Stimulated activated CD4-positive, alpha-beta T cell treated with anti-CD3 and anti-CD28 coated beads, Interleukin-4, amount 100 ng/mL, for 24 hours (primary cell): ENCODE measurements at places on chromosomes 6 and 20.
A peak's percentile ranks its signal among the peaks of the same experiment; 100 is the strongest.

- no peak for DNase-seq
Measured at GRCh38 chr6:63403725-63404124, 83.9 kb upstream of the LGSN start.

DNA sequence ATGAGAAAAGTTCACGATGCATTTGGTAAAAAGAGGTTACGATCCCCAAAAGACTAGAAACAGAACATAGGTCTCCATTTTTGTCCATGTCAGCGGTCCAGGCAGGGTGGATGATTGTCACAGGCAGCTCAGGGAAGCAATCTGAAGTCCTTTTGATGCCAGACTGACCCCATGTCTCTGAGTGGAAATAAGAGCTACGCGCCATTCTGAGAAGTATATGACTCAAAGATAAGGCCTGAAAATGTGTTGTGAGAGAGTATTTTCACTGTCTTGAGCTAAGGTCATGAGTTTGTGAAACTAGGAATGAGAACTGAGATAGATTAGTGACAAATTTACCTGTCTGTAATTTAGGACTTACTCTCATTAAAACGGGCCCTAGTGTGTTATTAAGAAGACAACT, 69.5 kb downstream of the LYRM4 start:
- DNase-seq: no peak

DNA sequence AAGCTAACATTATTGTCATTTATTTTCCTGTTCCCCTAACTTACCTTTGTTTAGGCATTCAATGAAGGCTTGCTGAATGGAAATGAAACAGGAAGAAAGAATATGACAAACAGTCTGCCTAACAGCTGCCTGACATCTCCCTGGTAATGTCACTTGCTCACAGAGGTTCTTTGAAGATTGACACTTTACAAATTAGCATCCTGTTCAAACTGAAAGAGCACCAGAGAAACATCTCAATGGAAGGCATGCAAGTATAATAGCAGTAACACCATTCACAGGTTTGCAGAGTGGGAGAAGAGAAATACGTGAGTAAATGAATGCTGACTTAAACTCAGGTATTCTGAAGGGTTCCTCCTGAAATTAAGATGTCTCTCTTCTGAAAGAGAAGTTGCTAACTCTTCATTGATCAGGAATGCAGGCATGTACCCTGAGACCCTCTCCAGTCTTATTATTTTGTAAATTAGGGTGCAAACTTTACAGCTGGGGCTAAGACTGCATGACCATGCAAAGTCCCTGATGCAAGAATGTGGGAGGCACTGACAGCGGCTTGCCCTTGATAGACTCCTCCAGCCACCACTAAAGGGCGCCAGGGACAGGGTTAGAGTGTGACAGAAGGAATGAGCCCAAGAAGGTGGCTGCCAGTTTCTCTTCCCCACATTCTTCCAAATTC, 1.3 kb upstream of the SMLR1 start:
- DNase-seq: no peak

- DNase-seq: peak; percentile 47
Measured at GRCh38 chr20:4973330-4974097, 27.8 kb downstream of the SLC23A2 start.

DNA sequence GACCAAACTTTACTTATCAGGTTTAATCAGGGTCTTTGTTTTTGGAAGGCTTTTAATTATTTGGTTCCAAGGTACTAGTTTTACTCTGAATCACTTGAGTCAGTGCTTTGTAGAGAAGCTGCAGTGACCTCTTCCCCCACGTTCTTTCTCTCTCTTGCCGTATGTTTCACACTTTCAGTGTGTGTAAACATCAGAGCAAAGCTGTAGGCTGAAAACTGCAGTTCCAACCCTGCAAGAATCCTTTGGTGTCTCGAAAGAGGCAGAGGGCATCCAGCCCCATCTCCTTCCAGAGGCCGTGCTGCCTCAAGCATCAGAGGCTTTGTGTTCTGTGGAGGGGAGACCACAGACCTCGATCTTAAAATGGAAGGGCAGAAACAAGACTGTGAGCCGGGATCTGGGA, 42.1 kb downstream of the CFAP61 start:
- DNase-seq: no peak
